ENCODE measurements at places on chromosomes 6 and 20.
A peak's percentile ranks its signal among the peaks of the same experiment; 100 is the strongest.

DNA sequence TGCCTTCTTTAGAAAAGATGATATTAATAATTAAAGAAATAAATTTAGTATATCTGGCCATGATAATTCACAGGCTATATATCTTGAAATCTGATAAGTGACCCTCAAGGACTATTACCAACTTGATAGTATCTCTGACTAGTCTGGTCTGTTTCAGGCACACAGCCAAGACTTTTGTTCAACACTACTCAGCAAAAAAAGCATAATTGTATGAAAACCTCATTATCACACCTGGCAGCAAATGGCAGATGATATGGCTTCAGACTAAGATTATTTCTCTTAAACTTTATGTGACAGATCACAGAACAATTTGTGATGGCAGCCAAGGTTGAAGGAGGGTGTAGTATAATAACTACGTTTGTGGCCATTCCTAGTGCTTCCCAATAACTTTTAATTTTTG is 114.7 kb downstream of the RWDD2A start:
- DNase-seq: no peak

DNA sequence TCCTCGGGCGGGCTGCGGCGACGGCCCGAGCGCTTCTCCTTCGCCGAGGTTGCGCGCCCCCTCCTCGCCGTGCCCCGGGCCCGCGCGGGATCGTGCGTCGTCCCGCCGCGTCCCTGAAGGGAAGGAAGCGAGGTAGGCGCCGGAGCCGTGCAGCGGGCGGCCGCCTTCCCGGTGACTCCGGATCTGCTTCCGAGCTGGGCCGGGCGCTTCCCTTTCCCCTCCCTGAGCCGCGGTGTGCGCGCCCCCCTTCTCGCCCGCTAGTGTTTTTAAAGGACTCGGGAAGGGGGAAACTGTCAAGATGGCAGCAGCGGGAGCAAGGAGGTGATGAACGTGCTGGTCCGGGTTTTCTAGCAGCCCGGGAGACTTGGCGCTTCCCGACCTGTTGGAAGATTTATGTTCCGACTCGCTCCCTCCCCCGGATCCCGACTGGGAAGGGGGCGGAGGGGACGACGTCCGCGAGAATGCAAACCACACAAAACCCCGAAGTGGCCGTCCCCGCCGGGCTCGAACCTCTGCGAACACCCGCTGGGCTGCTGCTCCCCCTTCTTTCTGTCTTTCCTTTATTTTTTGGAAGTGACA is 744 bp upstream of the FOXO3 start:
- peak; percentile 71 for DNase-seq

- DNase-seq: no peak
Observed at GRCh38 chr6:52962701-52963100, 32.4 kb downstream of the GSTA4 start.

- no peak for DNase-seq
Observed at GRCh38 chr6:21791056-21791455, 197.5 kb downstream of the SOX4 start.

- DNase-seq: no peak
Observed at GRCh38 chr20:1806456-1806855, 88.8 kb upstream of the SIRPA start.

GRCh38 chr6:134314006-134314821 is 3.7 kb downstream of the SGK1 start:
- DNase-seq: no peak

GRCh38 chr6:169725125-169726048 is 1.1 kb upstream of the PHF10 start:
- DNase-seq: peak; percentile 46

GRCh38 chr6:74646461-74646860 is 559.4 kb downstream of the COL12A1 start:
- DNase-seq: no peak

GRCh38 chr20:38935285-38935684 is 9.1 kb downstream of the FAM83D start:
- peak; percentile 69 for DNase-seq

Measured in SW480 (cell line).